Esophagus squamous epithelium (tissue), 5 donors: ENCODE measurements at places on chromosomes 5 and 9.

DNA sequence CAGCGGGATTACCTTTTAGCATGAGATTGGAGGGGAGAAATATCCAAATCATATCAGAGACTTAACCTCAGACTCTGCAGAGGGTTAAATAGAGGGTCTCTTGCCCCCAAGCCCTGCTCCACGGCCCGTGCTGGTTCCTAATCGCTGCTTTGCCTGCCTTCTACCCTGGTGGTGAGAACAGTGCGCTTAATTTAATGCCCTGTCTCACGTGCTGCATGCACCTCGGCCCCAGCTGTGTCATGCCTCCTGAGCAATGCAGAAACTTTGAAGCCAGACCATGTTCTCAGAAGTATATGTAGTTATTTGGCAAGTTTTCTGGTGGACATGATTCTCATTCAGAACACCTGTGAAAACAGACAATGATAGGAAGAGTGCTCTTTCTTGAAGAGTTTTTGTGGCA, 1.4 kb downstream of the OTULIN start:
- DNase-seq, result no peak

GRCh38 chr9:87436716-87437115, 61.0 kb upstream of the DAPK1 start:
- no peak for DNase-seq

DNA sequence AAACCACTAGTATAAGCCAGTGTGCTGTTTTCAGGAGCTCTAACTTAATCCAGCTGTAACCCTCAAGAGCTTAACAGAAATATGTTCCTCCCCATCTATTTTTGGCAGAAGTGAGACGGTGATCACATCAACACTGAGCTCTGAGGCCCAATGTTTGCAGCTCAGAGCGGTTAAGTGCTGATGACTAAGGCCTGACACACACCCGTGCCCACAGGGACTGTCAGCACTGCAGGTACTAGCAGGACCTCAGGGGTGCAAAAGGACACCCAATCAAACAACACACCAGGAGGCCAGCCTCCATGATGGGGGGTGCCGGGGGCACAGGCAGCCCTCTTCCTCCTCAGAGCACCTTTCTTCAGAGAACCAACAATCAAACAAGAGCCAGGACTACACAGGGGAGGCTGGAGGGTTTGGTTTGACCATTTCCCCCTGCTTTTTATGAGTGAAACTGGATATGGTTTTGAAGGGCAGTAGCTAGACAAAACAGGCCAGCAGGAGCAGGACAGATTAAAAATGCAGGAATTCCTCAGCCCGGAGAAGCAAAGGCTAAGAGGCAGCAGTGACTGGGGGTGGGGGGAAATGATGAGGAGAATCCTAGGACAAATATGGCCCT, 61.3 kb downstream of the RAPGEF1 start:
- DNase-seq, result no peak

DNA sequence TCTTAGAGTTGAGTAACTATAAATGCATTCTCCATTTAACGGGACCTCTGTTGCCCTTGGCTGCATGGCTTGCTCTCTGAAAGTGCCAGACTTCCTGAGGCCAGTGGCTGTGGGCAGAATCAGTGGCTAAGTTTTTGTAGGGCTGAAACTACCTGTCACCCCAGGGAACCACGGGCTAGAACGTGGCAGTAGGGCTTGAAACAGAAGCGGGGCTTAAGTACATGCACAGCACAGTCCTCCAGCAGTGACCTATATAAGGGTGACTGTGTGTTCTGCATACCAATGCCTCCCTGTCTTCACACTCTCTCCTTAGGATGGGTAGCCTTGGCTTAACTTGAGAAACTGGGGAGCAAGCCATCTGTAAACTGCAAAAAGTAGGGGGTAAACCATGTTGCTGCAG, 43.6 kb upstream of the LRRTM2 start:
- DNase-seq, result no peak

- DNase-seq, result no peak
Measured at GRCh38 chr9:129704807-129705206, 39.4 kb downstream of the PRRX2 start.

- DNase-seq, result no peak
Measured at GRCh38 chr9:83596899-83597504, 25.9 kb upstream of the IDNK start.

DNA sequence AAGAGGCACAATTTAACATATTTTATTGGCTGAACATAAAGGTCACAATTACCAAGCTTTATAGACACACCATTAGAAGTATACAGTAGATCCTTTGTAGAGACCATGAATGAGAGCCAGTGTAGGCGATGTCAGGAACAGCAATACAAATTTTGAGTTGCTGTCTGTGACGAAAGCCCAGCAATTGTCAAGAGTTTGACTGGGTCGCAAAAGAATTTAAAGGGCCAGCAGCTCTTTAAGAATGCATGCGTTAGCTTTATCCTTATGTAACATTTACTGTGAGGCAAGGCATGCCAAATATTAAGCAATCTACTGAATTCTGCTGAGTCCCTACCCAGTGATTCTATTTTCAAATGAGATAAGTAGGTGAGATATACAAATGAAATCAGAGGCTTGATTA, 236.9 kb downstream of the ARRDC3 start:
- DNase-seq, result no peak

- DNase-seq, result no peak
Measured at GRCh38 chr5:140298183-140298601, 4.7 kb downstream of the PFDN1 start.

GRCh38 chr5:32584646-32585045, 711 bp upstream of the SUB1 start:
- no peak for DNase-seq

- no peak for DNase-seq
Measured at GRCh38 chr9:12817702-12818101, 42.9 kb downstream of the LURAP1L start.

DNA sequence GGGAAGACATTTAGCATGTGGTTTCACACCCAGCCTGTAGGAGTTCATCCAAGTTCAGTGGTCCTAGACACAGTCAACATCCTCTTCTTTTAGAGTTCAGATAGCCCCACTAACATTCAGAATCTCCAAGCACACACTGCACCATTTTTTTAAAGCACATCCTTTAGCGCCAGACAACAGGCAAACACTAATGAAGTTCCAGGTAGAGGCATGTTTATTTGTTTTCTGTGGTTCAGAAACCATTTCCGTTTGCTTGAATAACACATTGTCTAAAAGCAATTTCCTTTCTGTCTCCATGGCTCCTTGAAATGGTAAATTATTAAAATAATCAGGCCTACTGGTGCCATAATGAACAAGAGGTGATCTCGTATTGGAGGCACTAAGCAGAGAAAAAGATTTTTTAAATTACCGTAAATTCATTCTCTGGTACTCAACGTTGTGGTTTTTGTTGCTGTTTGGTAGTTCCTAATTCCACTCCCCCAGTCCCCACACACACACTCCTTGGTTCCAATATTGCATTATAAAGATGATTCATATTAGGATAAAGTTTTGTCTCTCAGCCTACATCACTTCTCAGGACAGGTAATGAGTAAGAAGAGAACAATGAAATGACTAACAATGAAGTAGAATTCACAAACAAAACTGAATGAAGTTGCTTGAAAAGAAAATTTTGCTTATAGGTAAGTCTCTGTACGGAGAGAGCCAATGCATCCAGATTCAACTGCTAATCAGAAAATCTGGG, 153.1 kb downstream of the PCSK1 start:
- DNase-seq, result no peak
